EH (cell line): ENCODE measurements at places on chromosomes 6 and 20.

DNA sequence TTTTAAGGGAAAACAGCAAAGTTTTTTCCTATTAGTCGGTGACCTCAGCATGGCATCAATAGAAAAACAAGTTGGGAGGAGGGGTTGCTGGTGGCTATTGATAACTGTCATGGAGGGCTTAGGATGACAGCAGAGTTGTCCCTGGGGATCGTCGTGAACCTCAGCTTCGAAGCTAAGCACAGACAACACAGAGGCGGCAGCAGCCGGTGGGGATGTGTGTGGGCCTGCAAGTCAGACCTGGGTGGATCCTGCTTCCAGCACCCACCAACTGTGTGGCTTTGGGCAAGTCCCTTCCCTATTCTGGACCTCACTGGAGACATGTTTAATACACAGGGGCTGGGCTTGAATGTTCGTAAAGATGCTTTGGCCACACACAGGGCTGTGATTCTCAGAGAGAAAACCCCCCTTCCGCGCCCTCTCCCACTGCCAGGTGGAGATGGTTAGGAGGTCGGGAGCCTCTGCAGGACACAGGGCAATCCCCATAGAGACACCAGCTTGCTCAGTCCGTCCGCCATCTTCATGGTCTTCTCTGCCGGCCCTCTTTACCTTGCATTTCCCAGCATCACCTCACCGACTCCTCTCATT lies 83.1 kb upstream of the TOX2 start:
- no peak for DNase-seq

DNA sequence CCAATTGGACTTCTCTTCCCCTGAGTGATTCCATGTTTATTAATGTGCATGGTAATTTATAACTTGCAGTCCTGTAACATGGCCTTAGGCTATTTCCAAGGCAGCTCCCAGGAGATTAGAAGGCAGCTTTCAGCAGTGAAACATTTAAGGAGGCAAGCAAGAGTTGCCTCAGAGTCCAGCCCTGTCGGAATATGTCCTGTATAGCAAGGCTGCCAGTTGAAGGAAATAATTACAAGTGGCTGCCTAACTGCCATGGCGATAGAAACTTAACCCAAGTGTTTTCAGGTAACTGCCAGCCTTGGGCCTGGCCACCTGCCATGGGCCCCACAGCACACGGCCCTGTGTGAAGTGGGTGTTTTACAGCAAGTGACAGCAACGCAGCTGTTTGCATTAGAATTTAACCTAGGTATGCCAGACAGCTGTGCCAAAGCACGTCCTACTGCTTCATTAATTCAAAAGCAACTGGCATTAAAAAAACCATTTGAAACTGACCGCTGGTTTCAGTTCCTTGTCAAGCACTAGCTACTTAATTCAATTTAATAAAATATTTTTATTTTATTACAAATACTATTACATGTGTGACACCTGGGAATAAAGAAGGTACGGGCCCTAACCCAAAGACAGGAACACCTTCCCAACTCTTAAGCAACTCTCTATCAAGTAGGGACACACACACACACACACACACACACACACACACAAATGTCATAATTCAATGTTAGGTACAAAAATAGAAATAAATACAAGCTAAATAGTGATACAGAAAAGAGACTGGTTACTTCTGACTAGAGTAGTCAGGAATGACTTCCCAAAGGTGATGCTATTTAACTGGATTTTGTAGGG lies 151.8 kb upstream of the HEY2 start:
- peak; percentile 17 for DNase-seq

GRCh38 chr6:157895585-157895984 lies 72.5 kb downstream of the SNX9 start:
- DNase-seq = no peak

GRCh38 chr6:125154761-125155135 lies 1.2 kb downstream of the TPD52L1 start:
- DNase-seq = peak; percentile 6

DNA sequence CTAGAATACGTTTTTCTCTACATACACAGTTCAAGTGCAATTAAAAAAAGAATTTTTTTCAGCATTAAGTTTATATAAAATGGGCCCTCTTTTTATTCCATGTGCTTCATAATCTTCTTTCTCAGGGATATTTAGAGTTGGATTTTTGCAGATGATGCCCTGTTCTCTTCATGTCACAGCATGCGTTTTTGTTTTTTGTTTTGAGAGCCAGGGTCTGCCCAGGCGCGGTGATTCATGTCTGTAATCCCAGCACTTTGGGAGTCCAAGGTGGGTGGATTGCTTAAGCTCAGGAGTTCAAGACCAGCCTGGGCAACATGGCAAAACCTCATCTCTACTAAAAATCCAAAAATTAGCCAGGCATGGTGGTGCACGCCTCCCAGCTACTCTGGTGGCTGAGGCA lies 82.9 kb upstream of the PRND start:
- DNase-seq = no peak

- DNase-seq = no peak
Observed at GRCh38 chr20:59013031-59013951, 5.9 kb upstream of the TUBB1 start.

- no peak for DNase-seq
Observed at GRCh38 chr6:130314271-130314670, 51.5 kb upstream of the TMEM200A start.

GRCh38 chr6:110748453-110748852 lies 66.8 kb downstream of the CDK19 start:
- DNase-seq = no peak

GRCh38 chr6:29986179-29986781 lies 43.9 kb downstream of the HLA-A start:
- DNase-seq = no peak

DNA sequence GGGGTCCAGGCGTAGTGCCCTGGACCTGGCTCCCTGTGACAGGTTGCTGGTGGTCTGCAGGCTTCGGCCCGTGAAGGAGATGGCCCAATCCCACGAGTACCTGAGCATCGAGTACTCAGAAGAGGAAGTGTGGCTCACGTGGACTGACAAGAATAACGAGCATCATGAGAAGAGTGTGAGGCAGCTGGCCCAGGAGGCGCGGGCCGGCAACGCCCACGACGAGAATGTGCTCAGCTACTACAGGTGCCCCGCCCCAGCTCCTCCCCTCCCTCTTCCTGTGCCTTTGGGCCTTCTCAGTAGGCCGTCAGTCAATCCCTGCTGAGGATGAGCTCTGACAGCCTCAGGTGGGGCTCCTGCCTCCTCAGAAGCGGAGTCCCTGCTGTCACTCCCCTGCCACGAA lies 42.6 kb downstream of the UQCC2 start:
- no peak for DNase-seq

- no peak for DNase-seq
Observed at GRCh38 chr6:157167837-157168236, 155.5 kb downstream of the TMEM242 start.

- peak; percentile 71 for DNase-seq
Observed at GRCh38 chr6:150207931-150208570, 65.2 kb downstream of the PPP1R14C start.

GRCh38 chr20:13009682-13010406 lies 1.1 kb downstream of the SPTLC3 start:
- peak; percentile 67 for DNase-seq

GRCh38 chr20:43542161-43542560 lies 16.7 kb upstream of the SGK2 start:
- DNase-seq = no peak

DNA sequence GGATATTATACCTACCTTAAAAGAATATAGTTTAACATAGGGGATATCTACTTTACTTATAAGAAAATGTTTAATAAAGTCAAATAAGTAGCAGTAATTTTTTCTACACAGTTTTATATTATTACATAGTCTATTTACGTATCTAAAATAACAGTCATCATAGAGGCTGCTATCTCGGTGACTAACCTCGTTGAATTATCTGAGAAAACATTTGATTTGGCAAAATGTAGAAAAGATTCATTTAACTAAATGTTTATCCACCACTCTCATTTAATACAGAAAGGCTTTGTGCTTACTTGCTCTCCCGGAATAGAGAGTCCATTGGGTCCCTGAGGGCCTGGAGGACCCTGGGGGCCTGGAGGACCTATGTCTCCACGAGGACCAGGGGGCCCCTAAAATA lies 103.6 kb downstream of the COL12A1 start:
- peak; percentile 60 for DNase-seq

DNA sequence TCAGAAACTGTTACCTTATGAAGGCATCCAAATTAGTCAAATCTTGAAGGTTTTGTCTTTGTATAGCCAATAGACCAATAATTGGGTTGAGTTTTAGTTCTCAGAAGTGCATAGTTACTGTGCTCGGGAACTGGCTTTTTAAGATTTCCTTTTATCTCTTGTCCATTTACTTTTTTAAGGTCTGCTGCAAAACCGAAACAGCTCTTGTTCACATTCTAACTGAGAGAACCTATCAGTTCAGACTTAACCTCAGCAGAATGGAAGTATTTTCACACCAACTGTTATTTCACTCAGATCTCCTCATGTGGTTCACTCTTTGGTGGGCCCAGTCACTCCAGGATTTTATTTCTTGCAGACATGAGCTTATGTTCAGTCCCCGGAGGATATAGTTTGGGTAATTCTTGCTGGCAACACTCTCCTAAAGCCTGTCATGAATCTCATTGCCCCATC lies 55.5 kb downstream of the TPBG start:
- no peak for DNase-seq

DNA sequence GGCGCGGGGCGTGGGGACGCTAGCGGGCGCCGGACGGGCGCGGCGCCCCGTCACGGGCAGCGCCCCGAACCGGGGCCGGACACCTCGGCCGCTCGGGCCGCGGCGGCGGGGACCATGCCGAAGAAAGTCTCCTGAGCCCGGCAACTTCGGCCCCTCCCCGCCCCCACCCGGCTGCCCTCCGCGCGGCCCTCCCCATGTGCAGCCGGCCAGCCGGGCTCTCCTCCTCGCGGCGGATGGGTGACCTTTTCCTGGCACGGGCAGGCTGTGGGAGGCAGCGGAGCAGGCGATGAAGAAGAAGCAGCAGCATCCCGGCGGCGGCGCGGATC lies 278 bp downstream of the UST start:
- DNase-seq = peak; percentile 71

- no peak for DNase-seq
Observed at GRCh38 chr20:2762578-2763131, 37.8 kb downstream of the CPXM1 start.

DNA sequence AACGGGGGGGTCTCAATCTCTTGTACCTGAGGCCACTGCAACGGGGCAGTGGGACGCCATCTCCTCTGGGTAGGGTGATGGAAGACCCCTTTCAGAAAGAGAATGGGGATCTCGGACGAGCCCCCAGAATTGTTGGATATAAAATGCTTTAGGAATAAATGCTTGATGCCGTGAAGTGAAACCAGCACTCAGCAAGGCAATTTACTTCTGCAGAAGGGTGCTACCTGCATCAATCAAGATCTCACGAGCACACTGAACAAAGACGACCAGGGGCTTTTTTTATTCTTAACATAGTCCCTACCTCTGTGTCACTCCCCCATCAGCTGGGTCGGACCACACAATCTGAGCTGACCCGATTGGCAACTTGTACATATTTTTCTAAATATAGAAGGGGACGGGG lies 203.6 kb upstream of the TBX18 start:
- no peak for DNase-seq

DNA sequence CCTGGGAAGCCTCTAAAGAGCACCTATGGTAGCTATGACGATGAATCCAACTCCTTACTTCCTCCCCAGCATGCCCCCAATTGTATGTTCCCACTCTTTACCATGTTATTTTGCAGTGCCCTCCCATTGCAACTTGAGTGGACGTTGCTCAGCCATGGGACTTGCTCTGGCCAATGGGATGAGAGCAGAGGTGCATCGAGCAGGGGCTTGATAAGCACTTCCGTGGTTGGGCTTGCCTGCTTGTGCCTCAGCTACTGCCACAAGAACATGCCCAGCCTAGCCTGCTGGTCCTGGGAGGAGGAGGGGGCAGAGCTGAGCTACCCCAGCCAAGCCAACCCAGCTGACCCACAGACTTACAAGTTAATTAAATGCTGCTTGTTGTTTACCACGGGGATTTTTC lies 71.1 kb upstream of the CTNNBL1 start:
- DNase-seq = no peak

DNA sequence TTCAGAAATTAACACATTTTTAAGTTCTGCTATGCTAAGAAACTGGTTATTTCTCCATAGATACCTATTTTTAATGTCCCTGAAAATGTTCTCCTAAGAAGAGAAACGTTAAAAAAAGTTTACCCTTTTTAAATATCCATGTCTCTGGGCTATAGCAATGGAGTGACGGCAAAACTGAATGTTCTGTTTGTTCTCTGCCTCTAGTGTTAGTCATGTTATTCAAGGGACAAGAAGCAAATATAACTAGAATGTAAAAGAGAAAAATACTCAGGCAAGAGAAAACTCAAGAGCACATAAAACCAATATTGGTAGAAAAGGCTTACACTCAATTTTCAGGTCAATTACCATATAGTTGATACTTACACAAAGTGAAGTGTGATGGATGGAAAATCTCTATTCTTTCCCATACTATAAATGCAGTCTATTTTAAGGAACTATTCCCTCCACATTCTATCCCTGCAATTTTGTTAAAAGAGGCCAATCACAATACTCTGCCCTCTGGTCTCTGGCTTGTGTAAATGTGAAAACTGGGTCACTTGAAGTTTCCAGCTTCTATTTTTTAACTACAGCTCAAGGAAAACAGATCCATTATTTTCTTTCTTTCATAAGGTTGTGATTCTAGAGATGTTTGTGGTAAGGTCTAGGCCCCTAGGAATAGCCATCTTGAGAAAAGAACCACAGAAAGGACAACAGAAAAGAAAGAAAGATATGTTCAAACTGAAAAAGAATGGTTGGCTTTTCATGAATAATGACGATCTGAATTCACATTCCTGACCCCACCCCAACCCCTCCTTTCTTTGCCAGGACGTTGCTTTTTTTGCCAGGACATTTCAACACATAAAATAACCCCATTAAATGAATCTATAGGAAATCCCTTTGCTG lies 200.3 kb upstream of the FAM83B start:
- peak; percentile 67 for DNase-seq

- DNase-seq = no peak
Observed at GRCh38 chr6:39488255-39488879, 165.9 kb upstream of the KCNK16 start.

GRCh38 chr6:11613858-11614257 lies 76.3 kb downstream of the TMEM170B start:
- DNase-seq = peak; percentile 97

GRCh38 chr20:51529758-51530157 lies 12.8 kb downstream of the NFATC2 start:
- DNase-seq = peak; percentile 29

- DNase-seq = no peak
Observed at GRCh38 chr20:44357555-44358125, 2.1 kb downstream of the HNF4A start.
